Fibroblast of mammary gland (primary cell): ENCODE measurements at places on chromosomes 1 and 21.

DNA sequence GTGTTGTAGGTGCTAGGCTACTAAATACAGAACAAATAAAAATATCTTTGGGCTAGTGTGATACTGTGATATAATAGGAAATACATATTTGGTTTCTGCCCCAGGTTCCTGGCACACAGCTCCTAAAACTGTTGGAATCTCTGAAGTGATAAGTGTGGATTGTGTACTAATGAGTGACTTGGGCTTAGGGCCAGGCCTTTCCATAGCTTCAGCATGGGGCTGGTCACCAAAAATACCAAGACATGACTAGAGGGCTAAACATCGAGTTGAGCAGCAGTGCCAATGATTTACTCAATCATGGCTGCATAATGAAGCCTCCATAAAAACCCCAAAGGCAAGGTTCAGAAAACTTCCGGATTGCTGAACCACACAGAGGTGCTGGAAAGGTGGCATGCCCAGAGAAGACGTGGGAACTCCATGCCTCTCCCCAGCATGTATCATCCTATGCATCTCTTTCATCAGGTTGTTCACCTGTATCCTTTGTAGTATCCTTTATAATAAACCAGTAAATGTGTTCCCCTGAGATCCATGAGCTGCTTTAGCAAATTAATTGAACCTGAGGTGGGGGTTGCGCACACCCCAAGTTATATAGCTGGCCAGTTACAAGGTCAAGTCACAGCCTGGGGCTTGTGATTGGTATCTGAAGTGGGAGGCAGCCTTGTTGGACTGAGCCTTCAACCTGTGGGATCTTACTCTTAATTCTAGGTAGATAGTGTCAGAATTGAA is 51.6 kb downstream of the ZMYM4 start:
- DNase-seq = peak; percentile 18

DNA sequence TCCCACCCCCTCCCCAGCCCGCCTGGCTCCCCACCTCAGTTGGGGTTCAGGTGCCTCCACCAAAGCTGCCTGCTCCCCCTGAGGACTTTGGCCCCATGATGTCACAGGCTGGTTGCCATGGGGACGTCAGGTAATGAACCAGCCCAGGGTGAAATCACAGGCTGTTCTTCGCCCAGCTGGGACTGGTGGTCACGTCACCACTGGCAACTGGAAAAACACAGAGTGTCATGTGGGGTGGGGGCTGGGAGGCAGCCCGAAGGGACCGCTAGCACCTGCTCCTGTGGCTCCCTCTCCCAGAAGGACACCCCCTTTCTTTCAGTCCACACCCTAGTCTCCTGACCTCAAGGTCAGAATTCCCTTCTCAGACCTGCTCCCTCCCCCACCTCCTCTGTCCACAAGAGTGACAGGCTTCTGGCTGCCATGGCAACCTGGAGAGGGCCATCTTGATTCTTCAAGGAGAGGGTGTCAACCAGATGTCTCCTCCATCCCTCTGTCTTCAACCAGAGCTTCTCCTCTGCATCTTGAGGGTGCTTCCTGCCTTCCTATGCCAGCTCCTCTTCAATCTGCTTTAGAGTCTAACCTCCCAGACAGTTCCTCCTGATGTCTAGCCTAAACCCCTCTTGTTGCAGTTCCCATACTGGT is 6.2 kb downstream of the FAM131C start:
- no peak for DNase-seq

DNA sequence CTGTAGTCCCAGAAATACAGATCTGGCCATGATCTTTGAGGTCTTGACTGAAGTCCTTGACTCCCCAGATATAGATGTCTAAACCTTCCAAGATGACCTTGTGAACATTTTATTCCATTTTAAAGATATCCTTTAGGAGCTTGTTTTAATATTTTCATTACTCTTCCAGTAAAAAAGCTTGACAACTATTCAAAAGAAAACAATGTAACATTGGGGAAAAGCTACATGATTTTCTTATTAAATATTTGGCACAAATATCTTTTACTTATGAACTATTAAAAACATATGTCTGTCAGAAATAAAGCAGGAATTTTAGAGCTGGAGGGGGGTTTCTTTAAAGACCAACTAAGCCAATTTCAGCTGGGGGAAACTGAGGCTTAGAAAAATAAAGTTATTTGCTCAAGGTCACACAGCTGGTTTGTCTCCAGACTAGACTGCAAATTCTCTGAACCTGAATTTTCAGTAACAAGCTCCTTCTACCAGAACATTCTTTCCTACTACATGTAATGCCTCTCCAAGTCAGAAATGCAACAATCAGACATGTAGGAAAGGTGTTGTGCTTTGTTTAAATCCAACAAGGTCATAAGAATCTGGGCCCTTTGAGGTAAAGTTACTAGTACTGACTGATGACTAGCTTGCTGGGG is 67.0 kb upstream of the PTCH2 start:
- DNase-seq = no peak

DNA sequence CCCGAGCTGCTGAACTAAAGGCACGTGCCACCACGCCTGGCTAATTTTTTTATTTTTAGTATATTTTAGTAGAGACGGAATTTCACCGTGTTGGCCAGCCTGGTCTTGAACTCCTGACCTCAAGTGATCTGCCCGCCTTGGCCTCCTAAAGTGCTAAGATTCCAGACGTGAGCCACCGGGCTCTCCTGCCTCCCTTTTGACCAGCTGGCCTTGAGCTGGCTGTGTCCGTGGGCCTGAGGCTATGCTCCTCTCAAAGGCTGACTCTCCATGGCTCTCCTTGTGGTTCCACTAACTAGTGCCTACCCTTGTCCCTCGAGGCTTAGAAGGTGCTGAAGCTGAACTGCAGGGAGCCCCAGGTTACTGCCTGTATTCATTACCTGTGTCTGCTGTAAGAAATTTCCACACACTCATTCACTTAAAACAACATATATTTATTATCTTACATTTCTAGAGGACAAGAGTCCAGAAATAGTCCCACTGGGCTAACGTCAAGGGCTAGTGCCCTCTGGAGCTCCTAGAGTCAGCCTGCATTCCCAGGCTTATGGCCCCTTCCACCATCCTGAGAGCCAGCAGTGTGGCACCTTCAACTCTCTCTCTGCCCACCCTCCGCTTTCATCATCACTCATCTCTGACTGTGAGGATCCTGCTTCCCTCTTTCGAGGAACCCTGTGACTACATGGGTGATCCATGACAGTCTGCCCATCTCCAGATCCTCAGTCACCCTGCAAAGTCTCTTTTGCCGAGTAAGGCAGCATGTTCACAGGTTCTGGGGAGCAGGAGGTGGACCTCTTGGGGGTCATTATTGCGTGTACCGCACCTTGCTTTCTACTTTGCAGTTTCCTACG is 34.9 kb downstream of the ETS2 start:
- DNase-seq = no peak

GRCh38 chr1:64851664-64852063 is 106.8 kb downstream of the RAVER2 start:
- no peak for DNase-seq

- DNase-seq = peak; percentile 1
These were observed 73.4 kb upstream of the MCOLN3 start for GRCh38 chr1:85121744-85122143.

- DNase-seq = peak; percentile 67
These were observed 283.1 kb downstream of the LMX1A start for GRCh38 chr1:165073185-165074007.

GRCh38 chr1:59272507-59272906 is 24.4 kb upstream of the FGGY start:
- DNase-seq = peak; percentile 80

DNA sequence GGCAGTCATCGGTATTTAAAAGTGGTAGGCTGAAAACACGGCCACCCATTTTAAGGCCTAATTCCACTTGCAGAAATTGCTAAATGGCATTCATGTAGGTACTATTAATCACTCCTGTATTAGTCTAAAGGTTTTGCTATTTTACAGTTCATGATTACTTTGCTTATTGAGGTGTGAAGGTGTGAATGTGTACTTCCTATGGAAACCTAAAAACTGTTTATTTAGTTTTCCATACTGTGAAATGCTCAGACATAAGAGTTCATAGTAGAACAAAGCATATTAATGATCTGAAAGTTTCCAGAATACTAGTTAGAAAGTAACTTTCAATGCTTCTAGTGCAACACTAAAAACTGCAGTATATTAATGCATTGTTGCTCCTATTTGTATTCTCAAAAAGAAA is 69.8 kb downstream of the ITGB3BP start:
- DNase-seq = no peak

GRCh38 chr1:100530880-100531487 is 7.0 kb upstream of the GPR88 start:
- DNase-seq = peak; percentile 84

GRCh38 chr1:182357171-182357570 is 34.4 kb downstream of the GLUL start:
- no peak for DNase-seq

DNA sequence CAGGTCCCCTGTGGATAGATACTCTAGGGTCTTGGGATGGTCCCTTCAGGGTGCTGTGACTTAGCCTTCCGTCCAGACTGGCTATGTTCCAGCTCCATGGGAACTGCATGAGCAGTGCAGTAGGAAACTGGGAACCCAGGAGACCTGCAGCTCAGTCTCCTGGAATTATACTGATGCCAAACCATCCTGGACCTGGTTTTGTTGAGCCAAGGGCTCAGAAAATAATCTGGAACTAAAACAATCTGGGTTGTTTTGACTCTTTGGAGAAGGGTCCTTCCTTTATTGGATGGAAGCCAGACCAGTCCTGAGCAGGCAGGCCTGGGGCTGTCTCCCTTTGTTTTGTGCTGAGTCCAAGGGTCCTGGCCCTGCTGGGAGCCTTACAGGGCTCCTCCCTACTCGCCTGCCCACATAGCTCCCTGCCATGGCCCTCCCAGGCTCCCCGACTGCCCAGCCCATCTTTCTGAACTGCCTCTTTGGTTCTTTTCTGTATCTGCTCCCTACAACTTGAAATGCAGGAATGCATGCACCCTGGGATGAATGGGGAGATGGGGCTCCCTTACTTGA is 1.2 kb downstream of the IPO13 start:
- no peak for DNase-seq

- DNase-seq = no peak
These were observed 217.6 kb upstream of the SAMSN1 start for GRCh38 chr21:14763695-14764064.

- no peak for DNase-seq
These were observed 11.8 kb downstream of the PADI4 start for GRCh38 chr1:17319561-17320350.

- DNase-seq = peak; percentile 78
These were observed 15.8 kb downstream of the SCYL3 start for GRCh38 chr1:169877800-169878491.

- peak; percentile 7 for DNase-seq
These were observed 698 bp downstream of the MOV10 start for GRCh38 chr1:112674986-112675727.

GRCh38 chr1:170729225-170730002 is 65.5 kb downstream of the PRRX1 start:
- peak; percentile 78 for DNase-seq

GRCh38 chr1:8595941-8596340 is 221.5 kb downstream of the RERE start:
- DNase-seq = no peak

- no peak for DNase-seq
These were observed 6.9 kb upstream of the CDC42BPA start for GRCh38 chr1:227325156-227325555.

GRCh38 chr1:28173980-28174297 is 2.6 kb downstream of the PTAFR start:
- DNase-seq = peak; percentile 30

GRCh38 chr1:145690587-145691558 is 16.3 kb downstream of the PDZK1 start:
- peak; percentile 87 for DNase-seq

GRCh38 chr1:8560611-8561544 is 243.0 kb downstream of the SLC45A1 start:
- DNase-seq = peak; percentile 63

- DNase-seq = no peak
These were observed 34.4 kb downstream of the HHAT start for GRCh38 chr1:210363119-210363518.

GRCh38 chr1:58409890-58410289 is 136.6 kb downstream of the OMA1 start:
- no peak for DNase-seq

DNA sequence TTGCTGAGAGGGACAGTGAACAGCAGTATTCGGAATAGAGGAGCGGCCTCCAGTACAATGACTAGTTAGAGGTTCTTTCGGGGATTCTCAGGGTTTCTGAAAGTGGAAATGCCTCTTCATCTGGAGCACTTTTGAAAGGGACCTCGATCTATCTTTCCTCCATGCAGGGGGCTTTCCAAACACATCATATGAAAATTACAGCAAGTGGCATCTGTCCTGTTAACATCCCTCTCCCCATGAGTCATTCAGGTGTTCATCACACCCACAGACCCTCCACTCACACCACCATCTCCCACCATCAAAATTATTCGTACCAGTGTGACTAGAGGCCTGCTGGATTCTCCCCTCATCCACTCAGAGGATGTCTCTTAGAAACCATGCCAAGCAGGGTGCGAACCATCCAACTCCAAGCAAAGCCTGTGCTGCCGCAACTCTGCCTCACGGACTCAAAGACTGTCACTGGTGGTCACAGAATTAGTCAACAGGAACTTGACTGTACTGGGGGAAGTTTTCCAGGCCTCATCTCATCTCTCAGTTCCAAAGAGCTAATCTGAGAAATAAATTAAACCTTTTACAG is 211.1 kb downstream of the MRPL39 start:
- DNase-seq = no peak

DNA sequence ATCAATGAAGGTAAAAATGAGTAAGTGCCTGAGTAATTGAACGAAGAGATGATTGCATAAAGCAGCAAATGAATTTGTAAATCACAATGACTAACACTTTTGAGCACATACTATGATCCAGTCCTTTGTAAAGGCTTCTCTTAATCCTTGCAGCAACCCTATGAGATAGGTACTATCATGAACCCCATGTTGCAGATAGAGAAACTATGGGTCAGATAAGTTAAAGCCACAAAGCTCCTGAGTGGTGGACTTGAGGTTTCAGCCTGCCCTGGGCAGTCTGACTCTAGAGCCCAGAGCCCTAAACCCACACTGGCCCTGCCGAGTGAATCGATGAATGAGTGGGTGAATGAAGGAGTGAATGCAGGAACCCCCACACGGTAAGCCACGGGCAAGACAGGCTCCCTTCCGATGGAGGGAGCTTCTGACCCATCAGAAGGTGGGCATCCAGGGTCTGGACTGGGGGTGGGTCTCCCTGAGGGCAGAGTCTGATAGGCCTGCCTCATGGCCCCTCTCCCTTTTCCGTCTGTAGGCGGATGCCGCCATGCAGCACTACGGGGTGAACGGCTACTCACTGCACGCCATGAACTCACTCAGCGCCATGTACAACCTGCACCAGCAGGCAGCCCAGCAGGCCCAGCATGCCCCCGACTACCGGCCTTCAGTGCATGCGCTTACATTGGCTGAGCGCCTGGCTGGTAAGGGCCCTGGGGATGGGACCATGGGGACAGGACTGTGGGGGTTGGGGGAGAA is 17.0 kb downstream of the DMBX1 start:
- DNase-seq = peak; percentile 55

- DNase-seq = no peak
These were observed 78.0 kb downstream of the RGS13 start for GRCh38 chr1:192713921-192714320.
